Substantia nigra (tissue), 51 donors: ENCODE measurements at places on chromosomes 4 and X.

- DNase-seq, result no peak
These were observed 1.2 kb downstream of the METAP1 start for GRCh38 chr4:98996765-98997068.

DNA sequence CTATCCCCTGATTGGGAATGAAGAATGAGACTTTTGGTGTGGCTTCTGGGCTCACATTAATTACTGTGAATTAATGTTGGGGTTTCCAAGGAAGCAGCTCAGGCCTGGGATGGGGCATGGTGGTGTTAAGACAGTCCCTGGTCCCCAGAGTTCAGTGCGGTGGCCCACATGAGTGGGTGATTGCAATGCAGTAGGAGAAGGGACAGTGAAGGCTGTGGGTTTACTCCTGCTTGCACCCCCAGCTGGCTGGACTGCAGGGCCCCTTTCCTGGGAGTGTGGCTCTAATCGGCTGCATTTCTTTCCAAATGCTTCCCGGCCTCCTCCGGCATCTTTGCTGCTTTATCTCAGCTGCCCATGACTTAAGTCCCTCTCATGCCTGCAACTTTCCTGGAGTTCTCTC, 28.2 kb upstream of the GPR78 start:
- no peak for DNase-seq

GRCh38 chrX:45850197-45850774, 649.6 kb upstream of the DIPK2B start:
- DNase-seq, result no peak

GRCh38 chrX:51376672-51377071, 44.0 kb downstream of the NUDT10 start:
- no peak for DNase-seq

GRCh38 chr4:152678841-152679240, 956 bp downstream of the TMEM154 start:
- DNase-seq, result no peak

GRCh38 chrX:52923781-52924241, 26.7 kb downstream of the FAM156B start:
- DNase-seq, result no peak

GRCh38 chr4:15868111-15868510, 70.4 kb downstream of the FGFBP1 start:
- DNase-seq, result no peak

GRCh38 chr4:15848191-15848842, 70.2 kb downstream of the CD38 start:
- no peak for DNase-seq

DNA sequence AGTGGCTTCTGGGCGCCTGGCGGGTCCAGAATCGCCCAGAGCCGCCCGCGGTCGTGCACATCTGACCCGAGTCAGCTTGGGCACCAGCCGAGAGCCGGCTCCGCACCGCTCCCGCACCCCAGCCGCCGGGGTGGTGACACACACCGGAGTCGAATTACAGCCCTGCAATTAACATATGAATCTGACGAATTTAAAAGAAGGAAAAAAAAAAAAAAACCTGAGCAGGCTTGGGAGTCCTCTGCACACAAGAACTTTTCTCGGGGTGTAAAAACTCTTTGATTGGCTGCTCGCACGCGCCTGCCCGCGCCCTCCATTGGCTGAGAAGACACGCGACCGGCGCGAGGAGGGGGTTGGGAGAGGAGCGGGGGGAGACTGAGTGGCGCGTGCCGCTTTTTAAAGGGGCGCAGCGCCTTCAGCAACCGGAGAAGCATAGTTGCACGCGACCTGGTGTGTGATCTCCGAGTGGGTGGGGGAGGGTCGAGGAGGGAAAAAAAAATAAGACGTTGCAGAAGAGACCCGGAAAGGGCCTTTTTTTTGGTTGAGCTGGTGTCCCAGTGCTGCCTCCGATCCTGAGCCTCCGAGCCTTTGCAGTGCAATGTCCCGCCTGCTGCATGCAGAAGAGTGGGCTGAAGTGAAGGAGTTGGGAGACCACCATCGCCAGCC, at the start of gene ATOH1:
Gene ATOH1 (plus strand): TSS at position 422 of the 663 bp plus-strand sequence. CDS start 174 bp downstream, at position 596.
- no peak for DNase-seq

GRCh38 chr4:112152521-112152920, 7.3 kb downstream of the FAM241A start:
- no peak for DNase-seq

DNA sequence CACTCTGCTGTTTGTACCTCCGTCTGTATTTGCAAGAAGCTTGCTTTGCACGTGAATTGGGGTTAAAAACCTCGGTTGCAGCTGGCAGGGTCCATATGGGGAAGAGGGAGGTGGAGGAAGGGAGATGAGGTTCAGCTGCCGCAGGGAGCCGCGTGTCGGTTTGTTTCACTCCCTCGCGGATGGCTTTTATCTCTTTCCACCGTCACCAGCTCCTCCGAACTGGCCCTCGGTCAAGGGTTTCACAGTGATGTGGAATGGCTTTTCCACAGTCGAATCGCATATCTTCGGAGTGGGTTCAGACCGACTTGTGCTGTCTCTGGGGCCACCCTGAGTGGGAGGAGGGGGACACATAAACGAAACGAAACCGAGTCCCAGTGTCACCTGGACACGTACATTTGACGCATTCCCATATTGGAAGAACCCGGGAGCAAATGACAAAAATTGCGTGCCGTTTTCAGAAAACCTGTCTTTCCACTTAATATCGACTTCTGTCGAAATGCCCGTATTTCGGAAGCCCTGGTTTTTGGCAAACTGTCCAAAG, 929 bp downstream of the ZBTB33 start:
- peak; percentile 19 for DNase-seq

- DNase-seq, result no peak
These were observed 200.0 kb upstream of the MAD2L1 start for GRCh38 chr4:120266602-120267001.

- no peak for DNase-seq
These were observed 22.8 kb downstream of the GABRB1 start for GRCh38 chr4:47054130-47054529.

DNA sequence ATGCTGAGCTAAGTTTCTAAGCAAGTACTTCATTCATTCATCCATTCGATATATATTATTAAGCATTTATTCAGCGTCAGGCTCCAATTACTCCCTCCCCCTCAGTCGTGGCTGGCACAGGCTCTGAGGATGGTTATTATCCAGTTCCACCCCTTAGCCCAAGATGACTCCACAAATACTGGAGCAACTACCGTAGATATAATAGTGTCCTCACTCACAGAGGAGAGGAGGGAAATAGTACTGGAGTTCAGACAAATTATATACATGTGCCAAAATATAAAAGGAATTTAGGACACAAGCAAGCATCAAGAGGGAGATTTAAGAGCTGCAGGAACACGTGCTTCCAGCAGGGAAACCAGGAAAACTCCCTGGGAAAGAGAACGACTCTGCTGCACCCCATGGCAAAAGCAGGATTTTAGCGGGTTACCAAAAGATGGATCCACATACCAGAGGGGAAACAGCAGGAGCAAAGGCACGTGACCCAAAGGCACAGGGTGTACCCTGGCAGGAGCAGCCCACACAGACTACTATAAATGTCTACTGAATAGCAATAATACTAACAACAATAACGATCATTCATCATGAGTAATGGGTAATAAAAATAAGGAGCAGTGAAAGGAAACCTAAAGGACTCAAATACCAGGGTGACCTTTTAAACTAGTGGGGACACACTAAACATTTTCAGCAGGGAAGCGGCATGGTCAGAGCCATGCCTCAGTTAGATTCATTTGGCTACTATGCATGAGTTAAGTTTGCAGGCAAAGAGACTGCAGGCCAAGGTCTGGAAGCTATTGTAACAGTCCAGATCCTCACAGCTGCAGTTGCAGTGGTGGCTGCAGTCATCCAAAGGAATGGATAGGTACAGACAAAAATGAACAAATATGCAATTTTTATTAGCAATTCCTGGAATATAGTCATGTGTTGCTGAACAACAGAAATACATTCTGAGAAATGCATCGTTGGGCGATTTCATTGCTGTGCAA, 153.7 kb downstream of the APBB2 start:
- DNase-seq, result no peak

- DNase-seq, result no peak
These were observed 132.6 kb downstream of the PWWP3B start for GRCh38 chrX:106300656-106301055.

GRCh38 chr4:24054910-24055309, 165.1 kb upstream of the PPARGC1A start:
- DNase-seq, result no peak

- DNase-seq, result no peak
These were observed 1.7 kb downstream of the PPP1R3F start for GRCh38 chrX:49271341-49271740.

- DNase-seq, result no peak
These were observed 30.1 kb downstream of the ADGRA3 start for GRCh38 chr4:22485737-22486136.

DNA sequence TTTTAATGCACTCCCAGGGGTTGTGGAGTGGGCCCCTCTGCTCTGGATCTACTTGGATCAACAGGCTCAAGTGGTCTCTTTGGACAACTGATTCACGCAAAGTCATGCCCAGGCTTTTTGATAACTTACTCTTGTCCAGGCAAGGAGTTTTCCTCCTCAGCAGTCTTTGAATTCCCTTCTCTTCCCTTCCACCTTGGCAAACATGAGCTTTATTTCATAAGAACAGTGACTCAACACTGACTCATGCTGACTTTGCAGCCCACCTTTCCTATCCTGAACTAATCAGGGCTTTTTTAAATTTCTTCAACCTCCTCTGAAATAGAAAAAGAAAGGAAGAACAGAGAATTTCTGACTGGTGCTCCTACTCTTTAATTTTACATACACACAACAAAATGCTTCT, 132.1 kb upstream of the LDB2 start:
- no peak for DNase-seq

DNA sequence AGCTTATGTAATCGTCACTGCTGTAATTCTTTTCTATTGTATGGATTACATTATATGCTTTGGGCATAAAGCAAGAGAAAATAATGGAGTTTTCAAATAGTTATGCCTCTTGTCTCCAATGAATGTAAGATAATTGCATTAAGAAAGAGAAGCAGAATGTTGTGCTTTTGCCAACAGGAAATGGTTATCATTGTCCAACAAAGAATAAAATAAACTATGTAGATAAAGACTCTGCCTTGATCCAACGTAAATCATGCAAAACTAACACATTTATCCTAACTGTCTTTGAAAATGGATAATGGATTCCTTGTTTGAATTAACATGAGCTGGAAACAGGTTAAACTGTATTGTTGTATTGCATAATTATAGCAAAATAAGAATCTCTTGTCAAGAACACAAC, 1709.0 kb downstream of the PCDH7 start:
- DNase-seq, result no peak

GRCh38 chr4:6282314-6282771, 12.7 kb downstream of the WFS1 start:
- no peak for DNase-seq

GRCh38 chr4:113447769-113448168, 313.8 kb downstream of the CAMK2D start:
- DNase-seq, result no peak

DNA sequence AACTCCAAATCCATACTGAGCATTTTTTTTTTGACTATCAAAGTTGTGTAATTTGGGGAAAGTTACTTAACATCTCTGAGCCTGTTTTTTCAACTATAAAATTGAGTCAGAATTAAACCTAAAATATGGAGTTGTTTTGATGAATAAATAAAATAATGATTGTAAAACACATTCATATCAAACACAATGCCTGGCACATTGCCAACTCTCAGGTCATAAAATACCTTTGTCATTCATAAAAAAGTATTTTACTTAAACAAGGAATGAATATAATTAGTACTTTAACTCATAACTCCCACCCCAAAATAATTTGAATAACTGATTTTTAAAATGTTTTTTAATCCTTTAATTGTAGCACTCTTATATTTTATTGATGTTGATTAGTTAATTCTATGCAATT, 3.8 kb upstream of the GPR174 start:
- DNase-seq, result no peak

DNA sequence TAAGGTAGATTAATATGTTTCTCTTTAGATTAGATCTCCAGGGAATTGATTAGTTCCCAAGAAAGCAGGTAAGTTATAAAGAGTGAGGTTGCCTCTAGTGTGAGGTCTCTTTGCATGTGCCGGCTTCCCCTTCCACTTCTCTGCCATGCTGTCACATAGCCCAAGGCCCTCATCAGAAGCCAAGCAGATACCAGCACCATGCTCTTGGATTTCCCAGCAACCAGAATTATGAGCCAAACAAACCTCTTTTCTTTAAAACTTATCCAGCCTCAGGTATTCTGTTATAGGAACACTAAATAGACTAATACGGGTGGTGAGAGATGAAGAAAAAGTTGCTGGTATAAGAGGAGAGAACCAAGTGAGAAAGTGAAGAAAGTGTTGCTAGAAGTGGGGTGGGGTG, 15.1 kb downstream of the ANKRD50 start:
- no peak for DNase-seq

GRCh38 chr4:165301833-165302232, 25.6 kb upstream of the MSMO1 start:
- DNase-seq, result no peak

DNA sequence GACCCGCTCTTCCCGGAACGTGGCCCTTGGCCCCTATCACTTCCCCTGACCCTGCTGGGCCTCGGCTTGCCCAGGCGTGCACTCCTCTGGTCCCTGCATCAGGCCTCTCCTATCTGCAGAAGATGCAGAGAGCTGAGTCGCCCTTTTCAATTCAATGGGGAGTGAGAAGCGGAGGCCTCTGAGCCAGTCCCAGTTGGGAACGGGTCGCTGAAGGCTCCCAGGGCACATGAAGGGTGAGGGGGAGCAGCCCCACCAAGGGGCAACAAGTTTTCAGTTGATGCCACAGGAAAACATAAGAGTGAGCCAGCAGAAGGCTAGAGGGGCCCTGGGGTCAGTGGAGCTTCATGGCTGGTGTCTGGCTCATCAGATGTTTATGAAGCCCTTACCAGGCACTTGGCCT, 17.1 kb downstream of the PSAPL1 start:
- DNase-seq, result no peak

DNA sequence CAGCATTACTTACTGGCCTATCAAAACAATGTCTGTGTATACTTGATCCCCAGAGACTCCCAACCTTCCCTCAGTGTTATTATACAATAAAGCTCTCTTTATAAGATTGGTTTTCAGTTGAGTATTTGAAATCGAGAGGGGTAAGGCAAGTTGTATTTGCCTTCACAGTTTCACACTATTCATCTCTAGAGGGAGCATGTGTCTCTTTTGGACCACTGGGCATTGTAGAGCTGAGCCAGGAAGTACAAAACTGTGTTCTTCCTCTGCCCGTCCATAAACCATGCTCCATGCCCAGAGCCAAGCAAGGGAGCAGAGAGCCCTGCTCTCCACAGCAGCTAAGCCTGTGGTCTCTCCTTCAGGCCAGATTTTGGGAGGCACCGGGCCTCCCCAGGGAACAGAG, 61.5 kb upstream of the HHIP start:
- no peak for DNase-seq

GRCh38 chr4:120771907-120772306, 150.6 kb downstream of the PRDM5 start:
- no peak for DNase-seq

DNA sequence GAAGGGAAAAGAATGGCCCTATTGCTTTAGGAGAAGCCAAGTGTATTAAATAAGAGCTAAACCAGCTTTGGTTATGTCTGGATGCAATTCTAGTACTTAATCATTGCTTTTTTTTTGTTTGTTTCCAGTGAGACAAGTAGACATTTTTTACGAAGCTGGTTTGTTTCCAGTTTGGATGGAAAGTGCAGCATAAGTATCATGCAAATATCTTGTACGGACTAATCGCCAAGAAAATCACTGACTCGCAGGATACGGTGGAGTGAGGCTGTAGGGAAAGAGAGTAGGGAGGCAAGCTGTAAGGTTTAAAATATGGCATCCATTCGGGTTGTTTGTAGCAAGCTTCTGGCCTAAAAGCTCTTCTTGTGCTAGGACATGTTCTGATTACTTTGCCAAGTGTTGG, 64.8 kb downstream of the HPGD start:
- no peak for DNase-seq

GRCh38 chrX:106725931-106726330, 570 bp upstream of the RNF128 start:
- DNase-seq, result no peak
